ENCODE measurements at places on chromosomes 3 and 15. TPM values are rescaled to one million over a fixed set of nuclear protein-coding genes. Genes with fewer than 3 reads are reported as not detected.

ZIC1 gene
- total RNA-seq: not detected

CADM2 gene
- total RNA-seq: 9.3 TPM

CGNL1 gene
- 0.33 TPM for total RNA-seq

SAMD7 gene
- total RNA-seq: not detected

BOC gene
- 15.7 TPM for total RNA-seq

BTLA gene
- not detected for total RNA-seq

GOLGA8H gene
- total RNA-seq: under 0.01 TPM

GRK7 gene
- 0.11 TPM for total RNA-seq

ARPIN gene
- 10.7 TPM for total RNA-seq

LRTM1 gene
- 0.39 TPM for total RNA-seq

SH3GL3 gene
- total RNA-seq: not detected

FGD5 gene
- not detected for total RNA-seq

PHLDB2 gene
- 618 TPM for total RNA-seq

LPCAT4 gene
- 12.0 TPM for total RNA-seq

CAPN3 gene
- total RNA-seq: 5.1 TPM

MITF gene
- total RNA-seq: 0.39 TPM

RASL12 gene
- total RNA-seq: not detected

Measured in placental epithelial cell (primary cell).